ENCODE measurements at places on chromosomes 5 and 9.

DNA sequence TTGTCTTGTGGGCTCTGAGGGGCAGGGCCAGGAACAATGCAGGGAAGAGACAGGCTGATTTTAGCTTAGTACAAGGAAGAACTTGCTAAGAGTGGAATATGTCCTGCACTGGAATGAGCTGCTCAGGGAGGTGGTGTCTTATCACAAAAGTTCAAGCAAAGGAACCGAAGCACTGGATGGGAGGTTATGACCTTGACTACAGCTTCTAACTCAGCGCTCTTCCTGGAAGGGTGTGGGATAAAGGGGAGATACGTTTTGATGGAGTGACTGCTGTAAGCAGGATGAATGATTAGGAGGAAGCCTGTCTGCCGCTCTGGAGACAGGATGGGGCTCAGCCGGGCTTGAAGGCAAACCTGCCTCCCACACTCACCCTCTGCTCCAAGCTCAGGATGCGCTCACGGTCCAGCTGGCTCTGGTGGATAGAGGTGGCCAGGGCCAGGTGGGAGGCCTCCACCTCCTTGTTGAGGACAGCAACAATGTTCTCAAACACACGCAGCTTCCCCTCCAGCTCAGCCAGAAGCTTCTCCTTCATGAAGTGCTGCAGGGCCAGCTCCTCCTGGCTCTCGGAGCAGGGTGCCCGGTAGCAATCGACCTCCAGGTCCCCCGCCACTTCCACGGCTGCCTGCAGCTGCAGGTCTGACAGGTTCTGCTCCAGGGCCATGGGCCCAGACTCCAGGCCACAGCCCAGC lies 13.5 kb downstream of the TRAF1 start:
- DNase-seq, result no peak

DNA sequence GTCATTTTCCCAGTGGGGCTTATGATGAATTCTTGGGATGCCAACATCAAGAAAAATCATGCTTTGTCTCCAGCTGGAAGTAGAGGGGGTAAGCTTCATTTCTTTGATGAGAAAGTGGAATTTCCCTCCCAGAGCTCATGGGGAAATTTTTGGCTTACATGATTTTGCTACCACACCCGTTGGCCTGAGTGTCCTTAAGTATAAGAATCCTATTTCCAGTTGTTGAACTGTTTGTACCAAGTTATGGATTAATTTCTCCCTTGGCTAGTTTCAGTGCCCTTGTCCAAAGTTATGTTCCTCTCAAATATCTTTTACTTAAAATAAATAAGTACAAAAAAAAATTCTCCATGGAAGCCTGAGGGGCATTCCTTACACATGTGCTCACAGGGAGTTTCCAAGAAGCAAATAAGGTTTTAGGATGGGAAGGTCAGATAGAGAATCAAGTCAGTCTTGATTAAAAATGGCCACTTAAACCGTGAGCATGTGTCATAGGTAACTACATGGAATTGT lies 82.3 kb downstream of the PTCD2 start:
- no peak for DNase-seq

GRCh38 chr5:90962481-90962880 lies 403.9 kb downstream of the ADGRV1 start:
- DNase-seq, result no peak

DNA sequence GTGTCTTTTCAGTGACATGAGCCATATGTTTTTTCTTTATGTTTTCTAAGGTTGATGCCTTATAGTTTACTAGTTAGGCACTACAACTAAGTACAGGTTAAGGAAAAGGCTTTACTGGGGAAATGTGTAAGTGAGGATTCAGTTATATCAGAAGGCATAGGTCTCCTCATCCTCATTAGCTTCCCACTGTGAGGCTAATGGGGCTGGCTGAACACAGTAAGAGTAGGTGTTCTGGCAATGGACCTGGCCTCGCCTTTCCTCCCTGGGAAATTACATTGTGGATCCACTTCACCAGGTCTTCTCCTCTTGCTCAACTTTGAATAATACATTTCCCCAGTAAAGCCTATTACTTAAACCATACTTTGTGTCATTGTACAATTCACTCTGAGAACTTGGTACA lies 225.5 kb downstream of the PTPRD start:
- DNase-seq, result no peak

DNA sequence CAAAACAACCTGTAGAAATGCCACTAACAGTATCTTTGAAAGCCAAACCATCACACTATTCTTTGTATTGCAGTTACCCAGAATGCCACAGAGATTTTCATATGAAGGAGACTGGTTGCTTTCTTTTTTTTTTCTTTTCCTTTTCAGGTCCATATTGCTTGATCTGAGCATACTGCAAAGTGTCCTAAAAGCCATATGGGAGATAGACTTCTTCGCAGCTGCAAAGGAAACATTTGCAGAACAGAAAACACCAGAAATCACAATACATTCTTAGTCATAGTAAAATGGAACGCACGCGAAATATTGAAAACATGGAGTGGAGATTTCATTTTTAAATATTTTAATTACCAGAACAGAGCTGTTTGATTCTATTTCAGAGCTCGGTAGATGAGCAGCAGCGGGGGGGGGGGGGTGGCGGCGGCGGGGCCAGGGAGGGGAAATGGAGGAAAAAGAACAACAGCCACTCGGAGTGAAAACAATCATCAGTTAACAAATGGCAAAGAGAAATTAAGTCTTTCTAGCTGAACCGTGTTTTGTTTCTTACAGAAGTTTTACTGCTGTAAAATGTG lies 284.1 kb downstream of the NFIB start:
- no peak for DNase-seq

GRCh38 chr5:91424638-91425436 lies 41.7 kb upstream of the ARRDC3 start:
- DNase-seq, result no peak

GRCh38 chr5:82408033-82408432 lies 129.9 kb upstream of the RPS23 start:
- DNase-seq, result no peak

- no peak for DNase-seq
Observed at GRCh38 chr5:131224387-131225201, 39.3 kb upstream of the CDC42SE2 start.

- no peak for DNase-seq
Observed at GRCh38 chr5:10826971-10827370, 65.9 kb upstream of the DAP start.

DNA sequence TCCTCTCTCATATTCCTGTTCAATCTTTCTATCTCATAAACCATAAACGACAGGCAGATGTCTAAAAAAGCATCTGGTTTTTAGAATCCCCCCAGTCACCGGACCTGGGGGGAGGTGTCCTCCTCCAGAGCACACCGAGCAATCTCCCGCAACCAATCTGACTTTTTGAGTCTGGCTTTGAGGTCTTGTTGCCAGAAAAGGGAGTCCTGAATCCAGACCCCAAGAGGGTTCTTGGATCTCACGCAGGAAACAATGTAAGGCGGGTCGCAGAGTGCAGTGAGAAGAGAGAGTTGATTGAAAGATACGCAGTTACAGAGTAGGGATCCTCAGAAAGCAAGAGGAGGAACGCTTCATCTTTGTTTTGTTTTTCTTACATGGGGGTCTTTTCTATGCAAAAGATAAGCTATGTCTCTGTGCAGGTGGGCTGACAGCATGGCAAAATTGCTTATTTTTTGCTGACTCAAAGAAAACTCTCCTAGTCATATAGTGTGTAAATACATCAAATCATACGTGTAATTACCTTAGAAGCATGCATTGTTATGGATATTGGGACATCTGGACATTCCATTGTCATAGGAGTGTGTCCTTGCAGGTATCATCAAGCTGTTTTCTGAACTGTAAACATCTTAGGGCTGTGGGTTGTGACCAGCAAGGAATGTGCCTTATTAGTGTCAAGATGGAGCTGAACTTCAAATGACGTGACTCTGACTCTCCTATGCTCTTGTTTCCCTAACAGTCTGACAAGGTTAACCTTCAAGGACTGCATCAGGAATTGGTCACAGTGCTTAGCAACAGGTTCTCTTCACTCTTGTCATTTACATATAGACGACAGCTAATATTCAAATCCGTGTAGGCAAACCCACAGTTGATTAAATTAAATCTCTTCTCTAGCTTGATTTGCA lies 159.3 kb upstream of the DAPK1 start:
- no peak for DNase-seq

DNA sequence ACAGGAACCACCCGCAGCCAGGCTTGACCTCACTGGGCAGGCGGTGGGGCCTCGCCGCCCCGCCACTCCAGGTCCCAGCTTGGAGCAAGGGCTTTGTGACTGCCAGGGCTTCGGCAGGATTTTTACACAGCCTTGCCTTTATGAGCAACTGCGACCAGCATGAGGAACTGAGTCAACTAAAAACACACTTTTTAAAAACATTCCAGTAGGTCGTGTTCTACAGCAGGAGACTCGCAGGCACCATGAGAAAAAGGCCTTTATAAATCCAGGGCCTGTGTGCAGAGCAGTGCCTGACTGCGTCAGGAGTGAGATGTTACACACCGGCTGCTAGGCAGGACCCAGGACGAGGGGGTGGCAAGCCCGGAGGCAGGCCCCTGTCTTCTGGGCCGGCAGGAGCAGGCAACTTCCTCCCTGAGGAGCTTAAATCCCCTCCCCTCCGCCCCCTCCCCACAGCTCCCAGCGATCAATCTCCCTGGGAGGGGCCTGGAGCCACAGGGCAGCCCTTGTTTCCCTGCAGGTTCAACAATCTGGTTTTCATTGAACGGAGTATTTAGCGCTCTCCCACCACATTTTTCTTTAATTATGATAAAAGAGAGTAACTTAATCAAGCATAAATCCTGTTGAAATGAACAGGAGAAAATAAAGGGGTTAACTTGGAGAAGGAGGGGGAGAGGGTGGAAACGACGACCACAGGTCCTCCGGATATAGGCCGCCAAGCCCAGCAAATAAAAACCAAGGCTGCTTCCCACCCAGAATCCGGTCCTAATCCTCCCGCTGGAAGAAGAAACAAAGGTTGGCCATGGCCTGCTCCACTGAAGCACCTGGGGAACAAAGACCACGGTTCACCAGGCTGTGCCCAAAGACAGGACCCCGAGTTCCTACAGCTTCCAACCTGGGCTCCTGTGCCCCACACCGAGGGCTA lies 92.5 kb downstream of the ROR2 start:
- no peak for DNase-seq

DNA sequence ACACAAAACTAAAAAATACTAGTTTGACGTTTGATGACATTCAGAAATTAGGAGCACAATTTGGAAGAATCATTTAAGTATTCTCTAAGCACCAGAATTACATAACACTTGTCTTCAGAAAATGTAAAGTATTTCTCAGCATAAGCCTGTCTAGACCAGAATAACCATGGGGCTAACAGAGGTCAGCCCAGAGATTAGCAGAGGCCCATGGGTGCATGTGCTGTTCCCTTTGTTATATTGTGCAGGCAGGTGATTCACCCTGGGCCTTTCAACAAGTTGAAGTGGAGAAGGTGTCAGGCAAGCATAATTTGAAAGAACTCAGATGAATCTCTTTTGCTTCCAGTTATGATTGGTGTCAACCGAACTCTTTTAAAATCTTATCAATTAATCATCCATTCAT lies 227.9 kb downstream of the LURAP1L start:
- no peak for DNase-seq

GRCh38 chr9:1938675-1939170 lies 76.4 kb upstream of the SMARCA2 start:
- no peak for DNase-seq

DNA sequence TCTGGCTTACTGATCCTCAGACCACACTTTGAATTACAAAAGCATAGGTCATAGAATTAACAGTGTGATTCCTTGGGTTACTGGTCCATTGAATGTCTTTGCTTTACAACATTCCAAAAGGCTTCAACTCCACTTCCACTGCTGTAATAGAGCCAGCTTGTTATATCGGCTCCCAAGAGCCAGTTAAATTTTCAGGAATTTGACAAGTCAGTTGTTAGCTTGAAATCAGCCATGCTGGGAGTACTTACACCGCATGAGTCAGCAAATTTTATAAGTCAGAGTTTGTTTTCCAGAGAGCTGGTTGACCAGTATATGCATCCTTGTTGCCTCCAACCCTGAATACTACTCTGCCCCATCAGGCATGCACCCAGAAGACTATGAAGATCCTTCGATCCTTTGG lies 73.1 kb downstream of the FOXB2 start:
- DNase-seq, result no peak

DNA sequence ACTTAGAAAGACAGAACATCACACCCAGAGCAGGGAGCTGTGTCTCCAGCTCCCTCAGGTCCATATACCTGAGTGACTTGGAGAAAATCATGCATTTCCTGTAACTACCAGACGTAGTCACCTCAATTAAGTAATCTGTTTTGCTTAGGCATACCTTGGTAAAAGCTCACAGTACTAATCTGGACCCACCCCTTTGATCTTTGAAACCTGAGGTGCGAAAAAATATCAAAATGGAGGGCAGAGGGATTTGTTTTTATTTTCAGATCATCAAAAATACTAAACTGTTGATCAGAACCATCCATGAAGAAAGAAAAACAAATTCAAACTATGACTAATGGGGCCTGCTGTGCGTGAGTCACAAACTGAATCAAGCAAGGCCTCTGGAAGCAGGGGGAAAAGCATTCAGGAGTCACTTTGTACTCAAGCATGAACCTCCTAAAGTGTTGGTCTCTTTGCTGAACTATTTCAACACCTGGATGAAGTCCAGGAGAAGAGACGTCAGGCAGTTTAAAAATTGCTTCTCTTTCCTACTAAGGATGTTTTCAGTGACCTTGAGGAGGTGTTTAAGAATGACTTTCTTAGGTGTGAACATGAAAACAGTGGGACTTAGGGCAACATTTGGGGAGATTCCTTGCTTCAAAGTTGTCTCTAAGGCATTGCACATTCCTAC lies 76.3 kb downstream of the MUSK start:
- DNase-seq, result no peak

GRCh38 chr9:110932863-110933262 lies 105.4 kb downstream of the LPAR1 start:
- DNase-seq, result no peak

GRCh38 chr9:88947581-88948573 lies 43.4 kb upstream of the S1PR3 start:
- no peak for DNase-seq

DNA sequence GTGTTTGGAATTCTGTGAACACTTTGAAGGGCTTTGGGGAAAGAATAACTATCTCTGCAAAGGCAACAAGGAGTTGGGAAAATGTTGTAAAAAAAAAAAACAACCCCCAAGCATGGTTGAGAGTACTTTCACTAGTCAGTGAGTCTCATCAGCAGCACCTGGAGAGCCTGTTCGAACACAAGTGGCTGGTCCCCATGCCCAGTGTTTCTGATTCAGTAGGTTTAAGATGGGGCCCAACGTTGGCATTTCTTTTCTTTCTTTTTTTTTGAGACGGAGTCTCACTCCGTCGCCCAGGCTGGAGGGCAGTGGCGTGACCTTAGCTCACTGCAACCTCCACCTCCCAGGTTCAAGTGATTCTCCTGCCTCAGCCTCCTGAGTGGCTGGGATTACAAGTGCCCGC lies 59.5 kb downstream of the KLF4 start:
- no peak for DNase-seq

GRCh38 chr5:158436271-158437065 lies 577.5 kb upstream of the CLINT1 start:
- DNase-seq, result no peak

DNA sequence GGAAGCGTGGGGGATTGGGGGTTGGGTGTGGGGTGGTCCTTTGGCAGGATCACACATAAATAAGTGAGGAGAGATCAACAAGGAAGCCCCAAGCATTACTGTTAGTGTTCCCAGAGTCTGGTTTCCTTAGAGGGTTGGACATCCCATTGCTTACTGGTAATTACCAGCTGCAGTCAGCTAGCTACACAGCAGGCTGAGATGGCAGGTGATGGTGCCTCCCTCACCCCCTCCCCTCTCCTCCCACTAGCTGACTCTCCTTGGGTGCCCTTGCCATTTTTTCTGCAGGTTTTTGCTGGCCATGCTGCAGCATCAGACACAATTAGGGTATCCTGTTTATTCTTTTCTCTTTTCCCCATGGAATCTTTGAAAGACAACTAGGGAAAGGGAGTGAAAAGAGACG lies 107.5 kb upstream of the TLR4 start:
- no peak for DNase-seq

Data from stimulated activated CD4-positive, alpha-beta T cell treated with anti-CD3 and anti-CD28 coated beads, Interleukin-12 subunit alpha, Interleukin-12 subunit beta, amount 100 ng/mL, for 24 hours (primary cell).